ENCODE measurements at places on chromosomes 16 and 17.

DNA sequence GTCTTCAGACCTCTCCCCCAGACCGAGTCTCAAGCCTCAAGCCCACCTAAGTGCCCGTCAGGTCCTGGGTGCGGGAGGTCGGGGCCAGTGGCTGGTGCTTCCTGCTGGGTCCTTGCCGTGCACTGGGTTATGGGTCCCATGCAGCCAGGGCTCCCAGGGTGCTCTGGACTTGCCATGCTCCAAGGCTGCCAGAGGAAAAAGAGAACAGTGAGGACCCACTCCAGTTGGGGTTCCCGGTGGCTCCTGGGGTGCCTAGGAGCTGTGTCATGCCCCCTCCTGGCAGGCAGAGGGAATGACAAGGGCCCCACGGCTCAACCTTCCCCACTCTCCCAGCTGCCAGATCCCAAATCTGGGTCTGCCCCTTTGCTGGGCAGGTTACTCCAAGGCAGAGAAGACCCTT, 3.8 kb downstream of the SNX20 start:
- DNase-seq, result no peak

- no peak for DNase-seq
Measured at GRCh38 chr16:49281480-49281842, at the start of gene CBLN1. CBLN1 (minus strand) TSS chr16:49281838; CDS start chr16:49281465, 373 bp downstream.

DNA sequence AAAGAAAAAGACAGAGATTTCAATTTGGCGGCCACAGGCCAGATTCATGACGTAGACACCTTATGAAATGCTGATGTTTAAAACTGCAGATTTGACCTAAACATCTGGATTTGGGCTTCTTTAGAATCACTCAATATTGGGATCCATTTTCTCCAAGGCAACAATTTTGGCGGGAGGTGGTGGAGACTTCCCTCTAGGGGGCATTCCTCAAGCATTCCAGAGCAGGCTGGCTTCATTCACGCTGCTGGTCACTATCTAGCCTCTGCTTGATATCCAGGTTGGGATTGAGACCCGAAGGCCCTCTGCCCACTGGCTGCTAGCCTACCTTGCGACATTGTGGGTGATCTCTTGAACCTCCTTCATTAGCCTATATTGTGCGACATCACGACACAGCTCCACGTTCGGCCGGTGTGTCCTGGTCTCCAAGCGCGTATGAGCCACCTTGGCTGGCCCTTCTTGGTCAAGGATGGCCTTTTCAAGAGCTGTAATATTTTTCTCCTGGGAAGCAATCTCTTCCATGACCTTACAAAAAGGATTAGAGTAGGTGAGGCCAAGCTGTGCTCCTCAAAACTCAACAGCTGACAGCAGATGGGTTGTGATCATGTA, 24.5 kb downstream of the FBXO39 start:
- no peak for DNase-seq

DNA sequence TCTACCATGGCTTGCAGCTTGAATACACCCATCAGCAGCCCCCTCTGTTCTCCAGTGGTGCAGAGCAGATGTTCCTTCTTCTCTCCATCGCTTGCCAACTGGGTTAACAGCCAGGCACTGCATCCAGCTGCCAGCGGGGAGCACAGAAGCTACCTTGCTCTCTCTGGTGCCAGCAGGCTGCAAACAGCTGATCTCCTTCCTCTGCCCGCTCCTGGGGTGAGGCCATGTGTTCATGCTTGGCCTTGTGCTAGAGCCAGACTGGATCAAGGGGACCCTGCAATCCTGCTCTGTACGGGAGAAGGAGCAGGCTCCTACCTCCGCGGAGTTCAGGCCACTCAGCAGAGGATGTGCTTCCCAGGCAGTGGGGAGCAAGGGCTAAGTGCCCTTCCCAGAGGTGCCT, 24.1 kb upstream of the ENGASE start:
- no peak for DNase-seq

DNA sequence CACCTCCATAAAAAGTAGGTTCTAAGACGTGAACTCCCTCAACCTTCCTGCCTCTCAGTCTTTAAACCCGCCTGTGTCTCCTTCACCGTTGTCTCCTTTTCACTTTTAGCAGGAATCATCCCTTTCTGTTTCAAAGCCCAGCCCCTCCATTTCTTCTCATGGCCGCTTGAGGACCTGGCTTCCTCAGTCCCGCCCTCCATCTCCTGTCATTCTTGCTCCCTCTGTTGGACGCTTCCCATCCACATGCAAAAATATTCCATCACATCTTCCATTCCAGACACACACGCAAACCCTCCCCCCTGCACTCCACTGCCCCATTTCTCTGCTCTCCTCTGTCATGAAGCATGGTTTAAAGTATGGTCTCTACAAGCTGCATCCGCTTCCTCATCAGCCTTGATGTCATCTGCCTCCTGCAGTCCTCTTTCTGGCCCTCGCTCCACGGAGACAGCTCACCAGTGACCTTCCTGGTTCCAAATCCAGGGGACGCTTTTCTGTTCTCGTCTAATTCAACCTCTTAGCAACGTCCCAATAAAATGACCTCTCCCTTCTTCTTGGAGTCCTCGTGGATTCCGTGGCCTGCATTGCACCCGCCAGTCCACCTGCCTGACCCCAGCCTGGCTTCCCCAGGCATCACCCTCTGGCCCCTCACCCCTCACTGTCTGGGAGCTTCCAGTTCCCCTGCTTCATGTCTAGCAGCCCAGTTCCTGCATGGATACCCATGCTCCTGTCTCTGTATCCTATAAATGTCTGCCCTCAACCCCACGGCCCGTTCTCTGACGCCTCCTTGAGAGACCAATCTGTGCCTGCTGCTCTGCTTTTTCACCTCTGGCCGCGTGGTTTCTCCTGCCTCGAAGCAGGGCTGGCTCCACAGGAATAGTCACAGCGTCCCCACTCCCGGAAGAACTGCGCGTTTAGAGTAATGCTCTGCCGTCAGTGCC, 26.2 kb downstream of the ANKRD40 start:
- peak; percentile 57 for DNase-seq

- no peak for DNase-seq
Measured at GRCh38 chr16:49200223-49200820, 81.3 kb downstream of the CBLN1 start.

- DNase-seq, result no peak
Measured at GRCh38 chr17:35056013-35056412, 7.5 kb downstream of the RFFL start.

DNA sequence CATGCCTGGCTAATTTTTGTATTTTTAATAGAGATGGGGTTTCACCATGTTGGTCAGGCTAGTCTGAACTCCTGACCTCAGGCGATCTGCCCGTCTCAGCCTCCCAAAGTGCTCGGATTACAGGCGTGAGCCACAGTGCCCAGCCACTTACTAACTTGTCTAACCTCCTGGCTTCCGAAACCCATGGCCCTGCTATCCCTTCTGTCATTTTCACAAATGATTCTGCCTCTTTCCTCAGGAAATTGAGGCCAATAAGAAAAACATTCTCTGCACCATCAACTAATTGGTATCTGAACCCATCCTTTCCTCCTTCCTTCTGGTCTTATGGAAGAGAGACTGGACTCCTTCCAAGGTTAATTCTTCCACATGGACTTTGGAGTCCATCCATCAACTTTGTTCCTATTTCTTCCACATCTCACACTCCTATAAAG, 27.9 kb upstream of the TNRC6A start:
- peak; percentile 30 for DNase-seq

DNA sequence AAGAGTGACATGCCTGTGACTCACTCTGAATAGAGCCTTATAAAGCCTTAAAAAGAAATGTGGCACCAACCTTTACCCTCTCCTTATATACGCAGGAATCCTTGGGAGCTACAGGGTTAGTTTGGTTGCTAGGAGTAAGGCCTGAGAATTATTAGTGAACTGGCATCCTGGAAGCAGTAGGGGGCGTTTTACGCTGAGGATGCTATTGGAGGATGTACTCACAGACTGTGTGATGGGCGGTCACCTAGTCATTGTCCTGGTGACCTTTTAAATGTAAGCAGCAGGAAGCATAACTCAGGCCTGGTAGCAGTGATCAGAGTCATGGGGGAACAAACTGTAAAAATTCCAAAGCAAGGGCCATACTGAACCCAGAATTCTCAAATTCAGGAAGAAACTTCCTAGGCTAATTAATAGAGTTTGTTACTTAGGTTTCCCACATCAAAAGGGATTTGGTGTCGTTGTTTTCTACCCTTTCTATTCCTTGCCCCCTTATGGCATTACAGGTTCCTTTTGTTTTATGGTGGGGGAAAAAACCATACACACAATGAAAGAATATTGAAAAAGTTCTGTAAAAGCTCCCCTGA, 153.8 kb downstream of the SNX11 start:
- no peak for DNase-seq

- DNase-seq, result no peak
Measured at GRCh38 chr17:63919311-63919723, 678 bp upstream of the GH1 start.

DNA sequence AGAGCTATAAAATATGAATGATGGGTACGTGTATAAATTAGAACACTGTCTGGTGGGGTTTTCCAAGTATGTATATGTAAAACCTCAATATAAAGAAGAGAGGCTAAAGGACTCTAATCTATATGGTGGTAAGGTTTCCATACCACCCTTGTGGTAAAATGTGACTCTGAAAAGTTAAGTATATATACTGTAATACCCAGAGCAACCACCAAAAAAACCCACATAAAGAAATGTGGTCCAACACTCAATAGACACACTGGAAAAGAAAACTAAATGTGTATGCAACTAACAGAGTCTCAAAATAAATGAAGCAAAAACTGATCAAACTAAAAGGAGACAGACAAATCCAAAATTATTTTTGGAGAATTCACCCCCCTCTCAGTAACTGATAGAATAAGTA, 72.2 kb downstream of the XPO6 start:
- DNase-seq, result no peak

- DNase-seq, result no peak
Measured at GRCh38 chr17:32523017-32523680, 36.4 kb downstream of the CDK5R1 start.

DNA sequence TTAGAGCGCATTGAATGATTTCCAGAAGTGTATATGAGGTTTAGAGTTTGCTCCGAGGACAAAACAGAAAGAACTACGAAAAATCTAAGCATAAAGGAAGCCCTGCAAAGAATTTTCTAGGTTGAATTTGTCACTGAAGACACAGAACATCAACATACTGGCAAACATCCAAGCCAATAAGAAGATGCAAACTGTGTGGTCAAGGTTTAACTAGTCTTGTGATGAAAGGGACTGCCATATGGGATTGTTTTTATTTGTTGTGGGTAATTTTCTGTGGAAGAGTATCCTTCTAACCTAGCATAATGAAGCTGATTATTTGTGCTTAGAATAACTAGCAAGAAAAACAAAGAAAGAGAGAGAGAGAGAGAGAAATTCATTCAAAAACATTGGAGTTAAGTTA, 492.0 kb upstream of the ERCC4 start:
- DNase-seq, result no peak

- no peak for DNase-seq
Measured at GRCh38 chr16:29784901-29785500, 5.5 kb upstream of the KIF22 start.

DNA sequence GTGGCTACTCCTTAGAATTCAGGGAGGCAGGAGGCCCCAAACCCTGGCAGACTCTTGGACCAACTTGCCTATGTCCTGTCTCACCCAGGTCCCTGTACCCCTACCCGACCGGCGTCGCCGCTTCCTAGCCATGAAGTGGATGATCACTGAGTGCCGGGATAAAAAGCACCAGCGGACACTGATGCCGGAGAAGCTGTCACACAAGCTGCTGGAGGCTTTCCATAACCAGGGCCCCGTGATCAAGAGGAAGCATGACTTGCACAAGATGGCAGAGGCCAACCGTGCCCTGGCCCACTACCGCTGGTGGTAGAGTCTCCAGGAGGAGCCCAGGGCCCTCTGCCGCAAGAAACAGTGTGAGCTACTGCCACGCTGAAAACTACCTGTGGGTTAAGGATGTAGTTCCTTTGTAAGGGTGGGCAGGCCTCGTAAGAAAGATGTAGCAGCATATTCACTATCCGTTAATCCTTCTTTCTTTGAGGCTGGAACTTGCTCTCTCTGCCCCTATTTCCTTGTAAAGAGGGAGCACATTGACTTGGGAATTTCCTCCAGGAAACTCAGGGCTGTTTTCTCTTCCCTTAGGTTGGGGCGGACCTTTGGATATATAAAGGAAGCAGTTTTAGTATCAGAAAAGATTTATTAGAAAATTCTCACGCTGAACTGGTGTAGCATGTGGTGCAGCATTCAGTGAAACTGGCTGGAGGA, 4.1 kb downstream of the MRPS7 start:
- DNase-seq, result no peak

DNA sequence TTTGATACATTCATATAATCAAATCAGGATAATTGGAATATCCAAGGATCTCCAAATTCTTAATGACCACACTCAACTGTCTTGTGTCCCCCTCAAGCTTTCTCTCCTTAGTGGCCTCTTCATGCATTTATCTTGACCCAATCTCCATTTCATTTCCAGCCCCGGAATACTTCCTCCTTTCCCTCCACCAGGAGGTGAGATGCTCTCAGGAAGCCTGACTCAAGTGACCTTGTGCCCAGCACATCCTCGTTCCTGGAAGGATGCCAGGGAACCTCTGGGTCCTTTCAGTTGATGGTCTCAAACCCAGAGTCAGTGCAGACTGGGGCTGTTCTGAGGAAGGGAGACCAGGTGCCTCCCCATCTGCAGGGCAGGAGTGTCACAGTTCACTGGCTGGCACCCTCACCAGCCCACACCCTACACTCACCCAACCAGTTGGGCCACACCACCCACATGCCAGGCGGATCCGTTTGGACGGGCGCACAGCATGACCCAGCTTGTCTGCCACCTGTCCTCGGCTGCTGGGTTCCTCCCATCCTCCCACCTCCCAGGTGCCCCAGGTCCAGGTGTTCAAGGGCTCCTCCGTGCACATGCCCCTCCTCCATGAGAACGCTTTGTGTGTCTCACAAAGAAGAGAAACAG, 14.0 kb upstream of the EMP2 start:
- DNase-seq, result no peak

DNA sequence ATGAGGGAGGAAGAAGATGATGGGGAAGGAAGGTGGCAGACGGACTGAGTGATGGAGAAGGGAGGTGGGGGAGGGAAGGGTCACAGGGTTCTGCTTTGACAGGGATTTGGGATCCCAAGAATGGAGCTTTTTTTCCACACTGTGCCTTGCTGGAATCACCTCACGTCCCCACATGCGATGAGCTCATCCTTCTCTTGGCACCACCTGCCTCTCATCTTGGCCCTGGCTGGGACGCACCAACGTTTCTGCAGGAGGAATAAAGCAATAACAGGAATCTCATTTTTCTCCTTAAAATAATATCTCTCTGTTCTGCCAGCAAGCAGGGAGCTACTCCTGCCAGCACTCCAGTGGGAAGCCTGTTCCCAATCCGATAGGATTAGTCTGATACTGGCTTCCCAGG, 47.8 kb downstream of the MEOX1 start:
- no peak for DNase-seq

DNA sequence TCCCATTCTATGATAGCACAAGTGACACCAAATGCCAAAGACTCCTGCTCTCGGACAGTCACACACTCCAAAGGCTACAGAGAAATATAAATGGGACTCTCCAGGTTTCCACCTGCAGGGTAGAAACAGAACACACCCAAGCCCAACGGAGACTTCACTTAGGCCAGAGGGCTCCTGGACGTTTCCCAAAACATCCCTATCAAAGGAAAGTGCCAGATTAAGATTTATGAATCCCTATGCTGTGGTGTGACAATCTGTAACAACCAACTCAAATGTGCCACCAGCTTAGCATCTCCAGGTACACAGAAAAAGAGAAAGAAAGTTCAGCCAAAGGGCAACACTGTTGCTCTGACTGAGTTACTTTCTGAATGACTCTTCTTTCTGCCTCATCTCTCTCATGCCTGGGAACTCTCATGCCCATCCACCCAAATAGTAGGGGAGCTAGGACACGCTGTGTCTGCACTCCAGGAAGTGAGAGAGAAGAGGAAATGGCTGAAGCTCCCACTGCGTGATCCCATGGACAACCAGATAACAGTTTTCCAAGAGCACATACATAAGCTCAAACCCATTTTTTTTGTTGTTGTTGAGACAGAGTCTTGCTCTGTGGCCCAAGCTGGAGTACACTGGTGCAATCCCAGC, 49.7 kb downstream of the SMG6 start:
- DNase-seq, result no peak

Data from AG09319 (cell line).